Dorsolateral prefrontal cortex (tissue), 122 donors: ENCODE measurements at places on chromosomes 5 and 9.

GRCh38 chr9:88936668-88937067, 54.6 kb upstream of the S1PR3 start:
- no peak for DNase-seq

DNA sequence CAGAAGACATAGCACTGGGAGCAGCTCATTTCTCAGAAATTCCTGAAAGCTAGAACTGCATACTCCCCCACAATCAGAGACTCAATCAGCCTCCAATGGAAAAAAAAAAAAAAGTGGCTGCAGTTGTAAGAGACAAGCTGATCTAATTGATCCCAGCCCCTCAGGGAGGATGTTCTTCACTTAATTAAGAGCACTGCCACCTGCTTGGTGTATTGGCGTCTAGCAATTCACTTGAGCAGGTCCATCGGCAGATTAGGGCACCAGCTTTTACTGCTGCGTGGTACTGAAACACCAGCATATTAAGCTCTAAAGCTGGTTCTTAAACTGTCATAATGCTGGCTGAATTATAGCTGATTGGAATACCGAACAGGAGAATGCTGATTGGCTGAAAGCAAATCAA, 1890.1 kb upstream of the WWC1 start:
- no peak for DNase-seq

GRCh38 chr9:34502471-34502870, 20.3 kb downstream of the ENHO start:
- DNase-seq: no peak

DNA sequence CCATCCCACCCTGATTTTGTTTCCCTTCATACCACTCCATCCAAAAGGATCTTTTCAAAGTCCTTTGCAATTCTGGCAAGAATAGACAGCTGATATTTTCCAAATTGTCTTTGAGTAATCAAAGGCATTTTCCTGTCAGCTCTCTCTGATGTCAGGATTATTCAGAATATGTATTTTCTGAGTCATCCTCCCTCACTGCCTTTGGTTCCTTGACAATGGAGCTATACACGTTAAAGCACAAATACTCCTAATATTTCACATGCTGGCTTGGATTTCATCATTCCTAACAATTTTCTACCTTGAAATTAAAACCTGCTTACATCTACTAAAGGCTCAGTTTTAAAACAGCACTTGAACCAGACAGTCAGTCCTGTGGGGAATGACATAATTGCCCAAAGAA, 379.4 kb downstream of the GADD45G start:
- no peak for DNase-seq

- no peak for DNase-seq
These were observed 428 bp downstream of the SLCO4C1 start for GRCh38 chr5:102295534-102296177.

GRCh38 chr9:114470581-114470980, 34.7 kb downstream of the WHRN start:
- DNase-seq: no peak

- DNase-seq: no peak
These were observed 93.4 kb downstream of the PIP5K1B start for GRCh38 chr9:68798423-68798822.

DNA sequence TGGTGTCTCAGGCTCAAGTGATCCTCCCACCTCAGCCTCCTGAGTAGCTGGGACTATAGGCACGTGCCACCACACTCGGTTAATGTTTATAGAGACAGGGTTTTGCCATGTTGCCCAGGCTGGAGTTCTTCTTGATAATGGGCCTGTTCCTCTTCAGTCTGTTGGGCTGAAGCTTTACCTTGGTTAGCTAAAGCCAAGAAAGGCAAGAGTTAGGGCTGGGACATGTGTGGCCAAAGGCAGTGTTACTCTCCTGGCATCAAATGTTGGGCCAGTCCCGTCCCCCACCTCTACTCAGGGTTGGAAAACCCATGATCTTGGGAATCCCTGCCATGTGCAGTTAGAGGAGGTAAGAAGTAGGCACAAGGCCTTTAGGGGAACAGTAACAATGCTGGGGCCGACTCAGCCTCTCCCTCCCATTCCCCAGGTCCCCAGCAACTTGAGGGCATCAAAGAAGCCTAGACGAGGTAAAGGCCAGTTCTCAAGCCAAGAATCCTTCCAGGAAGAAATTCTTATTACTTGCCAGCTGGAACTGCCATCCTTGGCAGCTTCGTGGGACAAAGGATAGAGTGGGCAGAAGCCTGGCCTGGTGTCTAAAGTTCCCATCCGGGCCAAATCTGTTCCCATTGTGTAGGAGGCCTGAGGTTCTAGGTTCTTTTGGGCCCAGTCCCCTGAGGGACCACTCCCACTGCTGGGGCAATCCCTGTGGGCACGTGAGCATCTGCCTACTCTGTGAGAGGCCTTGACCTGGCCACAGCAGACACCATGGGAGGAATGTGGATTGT, 4.5 kb downstream of the EGR1 start:
- no peak for DNase-seq

DNA sequence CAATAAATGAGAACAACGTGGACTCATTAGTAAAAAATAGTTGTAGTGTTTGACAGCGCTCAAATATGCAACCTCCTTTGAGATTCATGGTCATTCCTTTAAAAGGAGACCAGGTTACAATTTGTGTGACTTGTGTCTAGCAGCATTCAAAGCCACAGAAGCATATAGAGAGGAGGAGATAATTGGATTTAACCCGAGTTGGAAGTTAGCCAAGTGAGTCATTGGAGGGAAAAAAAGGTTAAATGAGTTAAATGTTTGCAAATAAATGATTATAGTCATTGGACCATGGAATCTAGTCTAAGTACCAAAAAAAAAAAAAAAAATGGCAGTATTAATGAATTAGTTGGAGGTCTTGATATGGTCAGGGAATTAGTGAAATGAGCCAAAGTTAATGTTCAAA, 90.9 kb downstream of the ITGA1 start:
- no peak for DNase-seq

DNA sequence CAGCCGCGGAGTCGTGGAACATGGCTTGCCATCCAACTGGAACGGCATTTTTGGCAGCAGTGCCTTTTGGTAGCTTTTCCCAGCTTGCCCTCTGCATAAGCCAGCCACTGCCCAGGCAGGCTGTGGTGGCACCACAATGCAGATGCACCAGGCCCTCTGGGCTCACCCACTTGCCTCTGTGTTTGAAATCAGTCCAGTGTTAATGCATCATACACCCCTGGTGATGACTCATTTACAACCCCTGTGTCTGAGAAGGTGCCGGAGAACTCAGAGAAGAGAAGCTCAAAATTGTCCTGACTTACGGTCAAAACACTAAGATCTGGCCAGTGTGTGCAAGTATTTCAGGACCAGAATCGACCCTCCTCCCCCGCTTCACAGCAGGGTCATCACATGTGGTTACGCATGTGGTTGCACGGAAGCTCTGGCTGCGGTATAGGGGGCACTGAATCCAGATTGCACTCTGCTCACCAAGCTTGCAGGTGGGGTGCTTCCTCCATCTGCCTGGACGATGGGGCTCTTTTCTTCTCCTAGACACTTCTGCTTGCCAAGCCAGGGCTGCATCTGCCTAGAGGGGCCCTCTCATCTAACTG, 66.5 kb upstream of the SMIM15 start:
- peak; percentile 20 for DNase-seq

GRCh38 chr9:91187311-91187964, 174.3 kb downstream of the AUH start:
- DNase-seq: no peak

- DNase-seq: peak; percentile 98
These were observed at the start of gene ZMAT2 for GRCh38 chr5:140700177-140701144. ZMAT2 (plus strand) TSS chr5:140700447; CDS start chr5:140700461, 14 bp downstream.
